ENCODE measurements at places on chromosomes 13 and 19.

GRCh38 chr13:105541565-105541964, 993.9 kb downstream of the EFNB2 start:
- DNase-seq: no peak

GRCh38 chr13:35927567-35928021, 203.6 kb downstream of the DCLK1 start:
- DNase-seq: no peak

- DNase-seq: no peak
These were observed 322.0 kb downstream of the MZT1 start for GRCh38 chr13:72405441-72405840.

GRCh38 chr19:54186934-54187381, 2.4 kb downstream of the MBOAT7 start:
- no peak for DNase-seq

- no peak for DNase-seq
These were observed 60.1 kb downstream of the IER2 start for GRCh38 chr19:13210339-13210775.

GRCh38 chr13:95411428-95412040, 110.3 kb upstream of the ABCC4 start:
- DNase-seq: no peak

DNA sequence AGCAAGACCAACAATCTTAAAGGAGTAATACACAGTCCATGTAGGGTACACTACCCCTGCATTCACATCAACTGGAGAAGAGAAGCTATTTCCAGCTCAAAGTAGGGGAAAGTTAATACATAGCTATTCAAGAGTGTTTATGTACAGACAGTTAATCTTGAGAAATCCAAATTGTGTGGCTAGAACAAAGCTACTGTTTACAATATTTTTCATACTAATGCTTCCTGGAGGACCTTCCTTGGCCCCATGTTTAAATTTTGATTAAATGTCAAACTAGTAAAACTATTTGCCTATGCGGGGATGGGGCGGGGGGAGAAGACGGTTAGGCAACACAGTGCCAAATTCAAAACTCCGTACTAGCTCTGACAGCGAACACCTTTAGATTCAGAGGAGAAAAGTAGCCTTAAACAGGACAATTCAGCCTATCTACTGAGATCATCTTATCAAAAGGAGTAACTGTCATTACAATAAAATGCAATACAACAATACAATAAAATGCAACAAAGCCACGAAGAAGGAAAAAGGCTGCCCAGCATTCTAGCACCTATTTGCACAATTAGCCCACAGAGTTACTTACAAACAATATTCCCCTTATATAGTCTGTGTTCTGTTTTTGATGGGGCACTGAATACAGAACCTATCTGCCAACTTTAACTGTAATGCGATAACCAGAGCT, 29.1 kb downstream of the BRD4 start:
- DNase-seq: no peak

DNA sequence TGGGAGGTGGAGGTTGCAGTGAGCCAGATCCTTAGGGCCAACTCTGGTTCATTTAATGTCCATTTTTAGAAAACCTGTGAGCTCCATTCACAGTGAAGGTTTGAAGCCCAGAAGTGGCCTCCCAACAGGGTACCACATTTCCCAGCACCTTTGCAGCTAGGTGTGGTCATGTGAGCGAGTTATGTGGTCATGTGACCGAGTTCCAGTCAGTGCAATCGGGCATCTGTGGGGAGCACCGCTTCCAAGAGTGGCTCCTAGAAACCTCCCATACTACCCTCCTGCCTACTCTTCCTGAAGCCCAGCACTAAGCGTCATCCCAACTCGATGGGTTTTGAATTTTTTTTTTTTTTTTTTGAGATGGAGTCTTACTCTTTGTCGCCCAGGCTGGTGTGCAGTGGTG, 663 bp upstream of the PLA2G4C start:
- no peak for DNase-seq

- no peak for DNase-seq
These were observed 15.6 kb upstream of the SLC39A3 start for GRCh38 chr19:2755448-2755705.

DNA sequence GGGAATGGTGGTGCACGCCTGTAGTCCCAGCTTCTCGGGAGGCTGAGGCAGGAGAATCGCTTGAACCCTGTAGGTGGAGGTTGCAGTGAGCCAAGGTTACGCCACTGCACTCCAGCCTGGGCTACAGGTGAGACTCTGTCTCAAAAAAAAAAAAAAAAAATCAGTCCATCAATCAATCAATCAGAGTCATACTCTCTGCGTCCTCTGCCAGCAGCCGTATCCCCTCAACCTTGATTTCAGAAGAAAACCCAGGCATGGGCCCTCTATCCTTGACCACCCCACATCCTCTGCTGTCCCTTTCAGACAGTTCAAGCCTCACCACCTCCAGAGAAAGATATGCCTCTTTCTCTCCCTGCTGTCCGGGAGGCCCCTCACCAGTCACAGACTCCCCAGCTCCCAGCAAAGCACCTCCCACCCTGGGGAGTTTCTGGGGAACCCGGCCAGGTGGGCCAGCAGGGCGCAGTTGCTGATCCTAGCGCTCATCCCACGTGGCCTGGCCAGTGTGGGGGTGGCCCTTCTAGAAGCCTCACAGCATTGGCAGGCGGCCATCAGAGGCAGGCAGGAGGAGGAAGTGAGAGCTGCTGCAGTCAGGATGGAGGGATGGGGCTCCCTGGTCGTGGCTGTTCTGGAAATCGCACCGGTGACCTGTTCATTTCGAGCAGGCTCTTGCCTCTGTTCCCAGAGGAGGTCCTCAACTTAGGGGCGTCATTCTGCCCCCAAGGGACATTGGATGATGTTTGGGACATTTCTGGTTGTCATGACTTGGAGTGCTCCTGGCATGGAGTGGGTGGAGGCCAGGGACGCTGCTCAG, 10.2 kb upstream of the JSRP1 start:
- no peak for DNase-seq

All from stimulated activated CD4-positive, alpha-beta T cell treated with anti-CD3 and anti-CD28 coated beads, Interleukin-15, amount 100 ng/mL, for 48 hours (primary cell).